Stimulated activated CD4-positive, alpha-beta T cell treated with anti-CD3 and anti-CD28 coated beads, Interleukin-1b, Interleukin-23, amount 100 ng/mL, for 1 hour (primary cell): ENCODE measurements at places on chromosomes 13 and 19.

- no peak for DNase-seq
These were observed 419.3 kb upstream of the KLHL1 start for GRCh38 chr13:70527599-70527998.

- no peak for DNase-seq
These were observed 37.0 kb upstream of the PCDH9 start for GRCh38 chr13:67267136-67267535.

- no peak for DNase-seq
These were observed 7.8 kb downstream of the DDX39A start for GRCh38 chr19:14411161-14411937.

GRCh38 chr19:752652-753517, 2.0 kb downstream of the MISP start:
- no peak for DNase-seq

DNA sequence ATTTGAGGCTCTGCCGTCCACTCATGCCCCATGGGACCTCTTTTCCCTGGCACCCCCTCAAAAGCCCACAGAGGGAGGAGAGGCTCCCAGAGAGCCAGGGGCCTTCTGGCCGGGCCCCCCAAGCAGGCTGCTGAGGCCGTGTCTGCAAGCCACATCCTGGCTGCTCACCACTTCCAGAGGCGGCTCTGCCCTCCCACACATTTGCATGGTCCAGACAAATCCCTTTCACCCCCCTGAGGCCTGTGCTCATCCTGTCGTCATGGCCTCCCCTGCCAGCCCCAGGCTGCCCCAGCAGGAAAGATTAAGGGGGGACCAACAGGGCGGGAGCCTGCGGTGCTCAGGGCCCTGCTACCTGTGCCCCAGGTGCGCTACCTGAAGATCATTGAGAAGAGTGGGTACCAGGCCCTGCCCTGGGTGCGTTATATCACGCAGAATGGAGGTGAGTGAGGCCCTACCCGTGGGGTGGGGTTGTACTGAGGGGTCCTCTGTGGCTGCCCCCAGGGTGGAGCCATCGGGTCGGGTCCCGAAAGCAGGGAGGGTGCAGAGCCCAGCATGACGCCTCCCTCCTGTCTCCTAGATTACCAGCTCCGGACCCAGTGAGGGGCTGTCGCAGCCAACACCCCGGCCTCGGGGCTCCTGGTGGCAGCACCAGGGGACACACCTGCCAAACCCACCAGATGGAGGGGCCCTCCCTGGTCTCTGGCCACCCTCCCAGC, 36.3 kb downstream of the AP1M1 start:
- DNase-seq = no peak

GRCh38 chr13:94712287-94712811, at the start of gene SOX21:
TSS of gene SOX21 (minus strand) at chr13:94712545. CDS start at chr13:94712049, 496 bp downstream.
- no peak for DNase-seq

GRCh38 chr13:104411141-104411765, 1345.0 kb upstream of the SLC10A2 start:
- no peak for DNase-seq

GRCh38 chr13:76968041-76968440, 19.7 kb downstream of the ACOD1 start:
- DNase-seq = no peak

DNA sequence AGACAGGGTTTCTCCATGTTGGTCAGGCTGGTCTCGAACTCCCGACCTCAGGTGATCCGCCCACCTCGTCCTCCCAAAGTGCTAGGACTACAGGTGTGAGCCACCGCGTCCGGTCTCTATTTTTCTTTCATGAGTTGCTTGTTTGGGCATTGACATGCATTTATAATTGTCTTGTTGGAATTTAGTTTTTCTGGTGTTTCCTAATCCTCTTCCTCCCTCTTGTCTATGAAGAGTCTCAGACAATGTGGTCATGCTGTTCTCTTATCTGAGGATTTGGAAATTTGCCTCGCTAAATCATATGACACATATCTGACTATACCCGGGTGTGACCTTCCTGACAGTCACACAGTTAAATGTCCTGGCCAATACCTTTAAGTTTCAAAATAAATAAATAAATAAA, 7.4 kb upstream of the CEACAM18 start:
- DNase-seq = no peak

DNA sequence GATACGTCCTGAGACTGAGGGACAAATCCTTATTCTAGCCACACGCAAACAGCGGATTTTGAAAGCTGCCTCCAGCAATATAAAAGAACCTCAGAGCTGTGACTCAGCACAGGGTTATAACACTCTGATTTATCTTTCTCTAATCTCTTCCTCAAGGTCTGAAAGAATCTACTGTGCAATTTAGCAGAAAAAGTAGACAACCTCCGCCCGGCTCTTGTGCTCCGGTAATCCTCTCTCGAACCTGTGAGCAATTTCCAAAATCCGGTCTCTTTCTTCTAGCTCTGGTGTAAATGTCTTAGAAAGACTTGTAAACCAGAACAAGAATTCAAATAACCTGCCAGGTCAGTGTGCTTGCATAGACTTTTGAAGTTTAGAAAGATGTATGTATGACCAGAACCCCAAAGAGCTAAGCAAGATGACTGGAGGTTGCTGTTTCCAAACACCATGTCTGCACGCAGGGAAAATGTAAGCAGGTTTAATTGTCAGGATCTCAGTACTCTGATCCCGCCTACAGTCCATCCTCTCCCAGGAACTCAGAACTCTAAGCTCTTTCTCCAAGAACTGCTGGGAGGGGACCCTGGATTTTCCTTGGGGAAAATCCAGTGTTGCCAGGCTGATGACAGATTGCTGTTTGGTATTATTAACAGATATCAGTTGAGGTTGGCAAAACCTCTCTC, 338.1 kb downstream of the RFC3 start:
- DNase-seq = no peak

GRCh38 chr13:98595134-98595533, 18.2 kb upstream of the STK24 start:
- no peak for DNase-seq

- no peak for DNase-seq
These were observed 11.4 kb upstream of the SCEL start for GRCh38 chr13:77523834-77524728.

DNA sequence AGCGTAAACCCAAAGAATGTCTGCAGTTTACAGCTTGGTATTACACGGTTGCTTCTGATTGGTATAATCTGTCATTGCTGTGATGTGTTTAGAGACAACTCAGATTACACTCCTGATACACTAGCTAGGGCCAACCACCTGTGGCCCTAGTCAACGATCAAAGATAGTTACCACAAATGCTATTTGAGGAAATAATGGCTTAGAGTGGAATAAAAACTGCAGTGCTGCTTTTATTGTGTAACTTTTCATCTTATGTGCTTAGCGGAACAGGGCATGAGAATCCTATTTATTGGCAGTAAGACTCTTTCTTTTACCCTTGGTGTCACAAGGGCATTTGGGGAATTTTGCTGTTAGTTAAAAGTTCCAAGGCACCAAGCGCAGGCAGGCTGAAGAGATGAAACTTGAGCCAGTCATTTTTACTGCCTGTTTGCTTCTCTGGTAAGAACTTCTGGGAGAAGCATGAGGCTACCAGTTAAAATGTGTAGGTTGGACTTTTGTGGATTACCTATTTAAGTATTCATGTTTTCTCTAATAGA, 363.3 kb downstream of the KCNRG start:
- no peak for DNase-seq

- no peak for DNase-seq
These were observed 19.1 kb upstream of the PNMA8C start for GRCh38 chr19:46447824-46448223.

DNA sequence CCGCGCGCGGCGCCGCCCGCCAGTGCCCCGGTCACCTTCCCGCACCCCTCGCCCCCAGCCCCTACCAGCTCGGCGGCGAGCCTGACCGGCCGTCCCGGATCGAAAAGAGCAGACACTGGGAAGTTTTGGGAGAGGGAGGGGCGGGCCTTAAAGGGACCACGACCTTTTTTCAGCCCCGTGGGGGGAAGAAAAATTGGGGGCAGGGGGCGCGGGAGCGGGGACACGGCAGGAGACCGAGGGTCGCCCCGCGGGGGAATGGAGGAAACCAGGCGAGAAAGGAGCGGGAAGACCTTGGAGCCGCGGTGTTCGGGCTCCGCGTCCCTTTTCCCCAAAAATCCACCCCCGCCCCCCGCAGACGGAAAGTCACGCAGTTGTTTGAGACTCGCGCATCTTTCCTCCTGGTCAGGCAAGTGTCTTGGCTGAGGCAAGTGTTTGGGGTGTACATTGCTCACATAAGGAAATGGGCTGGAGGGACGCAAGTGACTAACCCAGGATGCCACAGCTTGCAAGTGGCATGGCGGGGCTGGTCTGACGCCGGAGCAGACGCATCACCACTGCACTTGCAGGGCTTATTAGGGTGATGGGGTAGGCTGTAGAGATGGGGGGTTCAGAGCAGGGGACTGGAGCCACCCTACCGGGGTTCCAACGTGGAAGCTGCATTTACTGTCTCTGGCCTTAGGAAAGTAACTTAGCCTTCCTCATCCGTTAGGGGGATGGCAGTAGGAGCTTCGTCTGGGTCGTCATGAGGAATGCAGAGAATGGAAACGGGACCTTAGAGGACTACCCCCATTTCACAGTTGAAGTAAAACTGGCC, 2.7 kb upstream of the HNRNPL start:
- no peak for DNase-seq

GRCh38 chr13:33799950-33800592, 17.9 kb upstream of the RFC3 start:
- DNase-seq = no peak

- DNase-seq = no peak
These were observed 53.1 kb downstream of the KL start for GRCh38 chr13:33069365-33069764.

DNA sequence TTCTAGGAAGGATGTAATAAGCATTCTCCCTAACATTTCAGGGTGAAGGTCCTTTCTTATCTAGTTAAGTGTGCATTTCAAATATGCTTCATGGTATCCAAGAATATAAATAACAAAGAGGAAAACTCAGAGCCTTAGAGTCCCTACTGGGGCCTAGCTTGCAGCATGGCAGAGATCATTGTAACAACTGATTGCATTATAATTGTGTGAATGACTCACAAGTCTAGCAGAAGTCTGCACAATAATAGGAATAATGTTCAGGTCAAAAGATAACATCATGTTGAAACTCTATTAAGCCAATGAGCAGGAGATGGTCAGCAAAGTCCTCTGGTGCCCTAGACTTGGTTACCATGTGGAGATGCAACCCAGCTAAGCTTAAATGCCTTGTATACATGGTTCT, 3.4 kb downstream of the POSTN start:
- no peak for DNase-seq

DNA sequence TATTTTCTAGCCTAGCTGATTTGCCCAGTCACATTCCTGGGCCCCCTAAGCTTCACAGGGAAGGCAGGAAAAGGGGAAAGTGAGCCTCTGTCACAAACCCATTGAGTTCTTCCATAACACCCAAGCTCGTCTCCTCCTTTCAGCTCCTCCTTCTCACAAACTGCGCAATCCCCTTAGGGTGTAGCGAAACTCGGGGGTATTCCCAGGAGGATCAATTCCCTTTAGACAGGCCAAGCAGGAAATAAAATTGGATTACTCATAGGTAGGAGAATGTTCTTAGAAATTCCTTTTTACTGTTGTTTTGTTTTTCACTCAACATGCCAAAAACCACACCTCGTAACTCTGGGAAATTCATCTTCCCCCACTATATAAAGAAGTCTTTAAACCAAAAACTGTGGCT, 139.3 kb downstream of the IRS2 start:
- no peak for DNase-seq

GRCh38 chr13:111368091-111368490, 47.6 kb downstream of the TEX29 start:
- DNase-seq = no peak

DNA sequence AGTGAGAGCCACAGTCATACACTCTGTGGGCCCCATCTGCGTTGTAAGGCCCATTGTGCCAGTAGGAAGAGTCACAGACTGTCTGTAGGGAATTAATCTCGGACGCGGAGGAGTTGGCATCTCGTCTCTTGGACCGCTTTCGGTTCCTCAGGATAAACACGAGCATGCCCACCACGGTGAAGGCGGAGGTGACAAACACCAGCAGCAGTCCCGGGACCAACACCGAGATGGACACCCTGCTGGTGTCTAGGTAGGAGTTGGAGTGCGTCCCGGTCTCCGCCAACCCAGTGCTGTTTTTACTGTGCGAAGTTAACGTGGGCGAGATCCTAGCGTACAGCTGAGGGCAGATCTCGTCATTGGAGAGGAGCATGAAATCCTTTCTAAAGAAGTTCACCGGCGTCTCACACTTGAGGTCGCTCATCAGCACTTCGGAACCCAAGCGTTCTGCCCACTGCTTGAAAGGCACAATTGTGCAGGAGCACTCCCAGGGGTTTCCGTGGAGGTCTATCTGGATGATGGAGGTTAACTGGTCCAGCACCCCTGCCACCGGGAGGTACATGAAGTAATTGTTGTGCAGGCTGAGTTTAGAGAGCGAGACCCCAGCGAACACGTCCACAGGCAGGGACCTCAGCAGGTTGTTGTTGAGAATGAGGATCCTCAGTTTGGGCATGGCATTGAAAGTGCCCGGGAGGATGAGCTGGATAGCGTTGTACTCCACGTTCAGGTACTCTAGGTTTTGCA, 2.7 kb downstream of the SLITRK1 start:
- no peak for DNase-seq

- DNase-seq = no peak
These were observed 19.9 kb upstream of the SGCG start for GRCh38 chr13:23160638-23161480.

DNA sequence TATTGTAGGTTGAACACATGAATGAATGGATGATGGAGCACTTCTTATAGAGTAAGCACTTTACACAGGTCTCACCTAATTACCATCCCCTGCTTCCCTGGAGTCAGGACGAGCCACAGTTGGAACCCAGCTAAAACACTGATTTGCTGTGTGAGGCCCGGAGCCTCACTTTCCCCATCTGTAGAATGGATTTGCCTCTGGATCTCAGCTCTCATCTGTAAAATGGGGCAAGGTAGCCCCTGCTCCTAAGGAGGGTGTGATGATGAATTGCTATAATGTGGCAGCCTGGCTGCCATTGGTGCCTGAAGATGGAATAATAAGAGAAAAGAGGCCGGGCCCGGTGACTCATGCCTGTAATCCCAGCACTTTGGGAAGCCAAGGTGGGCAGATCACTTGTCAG, 1.4 kb upstream of the PTPRS start:
- DNase-seq = no peak

DNA sequence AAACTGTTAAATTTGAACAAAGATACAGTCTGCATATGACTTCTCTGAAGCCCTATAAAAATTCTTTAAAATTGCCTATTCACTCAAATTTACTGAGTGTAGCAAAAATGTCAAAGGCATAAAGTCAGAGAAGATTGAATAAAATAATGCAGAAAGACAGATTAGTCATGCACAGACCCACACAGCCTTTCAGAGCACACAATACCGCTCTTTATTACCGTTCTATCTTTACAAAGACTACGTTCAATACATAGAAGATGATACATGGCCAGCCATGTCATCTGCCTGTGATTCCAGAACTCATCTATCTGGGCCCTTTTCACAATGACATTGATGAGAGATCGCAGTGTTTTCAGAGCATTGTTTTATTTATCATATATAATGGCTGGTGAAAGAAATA, 107.2 kb downstream of the URI1 start:
- no peak for DNase-seq

- DNase-seq = no peak
These were observed 50.1 kb upstream of the SPACA7 start for GRCh38 chr13:112325920-112326645.
